ENCODE measurements at places on chromosomes 5 and 9.

- DNase-seq: no peak
Measured at GRCh38 chr9:94925751-94926430, 199.4 kb downstream of the AOPEP start.

- no peak for DNase-seq
Measured at GRCh38 chr5:59185757-59186385, 603.0 kb downstream of the RAB3C start.

GRCh38 chr5:166358127-166358830, 1933.2 kb upstream of the WWC1 start:
- DNase-seq: no peak

DNA sequence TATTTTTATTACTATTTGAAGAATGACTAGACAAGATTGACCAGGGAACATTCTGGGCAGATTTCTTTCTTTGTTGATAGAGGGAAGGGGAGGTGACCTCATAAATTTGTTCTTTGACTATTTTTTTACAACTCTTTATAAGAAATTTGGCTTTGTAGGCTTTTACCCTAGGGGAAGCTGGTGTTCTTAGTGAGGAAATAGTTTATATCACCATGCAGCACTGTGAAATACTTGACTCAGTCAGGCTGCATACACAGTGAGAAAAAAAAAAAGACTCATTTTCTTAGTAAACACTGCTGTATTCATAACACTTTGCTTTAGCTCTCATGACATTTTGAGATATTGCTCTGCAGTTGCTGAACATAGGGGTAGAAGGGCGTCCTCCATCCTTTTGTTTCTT, 336.6 kb upstream of the PIK3R1 start:
- no peak for DNase-seq

GRCh38 chr5:167720259-167720658, 571.2 kb upstream of the WWC1 start:
- DNase-seq: no peak

DNA sequence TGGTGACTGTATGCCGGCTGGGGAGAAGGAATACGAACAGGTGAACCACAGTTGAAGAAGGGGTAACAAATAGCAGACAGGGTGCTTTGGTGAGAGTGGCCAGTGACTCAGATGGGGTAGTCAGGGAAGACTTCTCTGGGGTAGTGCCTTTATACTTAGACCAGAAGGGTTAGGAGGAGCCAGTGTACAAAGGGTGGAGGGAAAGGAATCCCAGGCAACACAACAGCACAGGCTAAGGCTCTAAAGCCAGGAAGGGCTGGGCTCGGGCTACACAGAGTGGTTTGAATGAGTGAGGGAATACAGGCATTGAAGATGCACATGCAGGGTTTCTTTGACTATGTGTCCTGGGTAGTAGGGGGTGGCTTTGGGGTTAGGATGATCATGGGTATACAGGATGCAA, 70.6 kb upstream of the CXCL14 start:
- DNase-seq: no peak

- no peak for DNase-seq
Measured at GRCh38 chr5:33762859-33763258, 128.9 kb downstream of the ADAMTS12 start.

- no peak for DNase-seq
Measured at GRCh38 chr5:54964405-54964804, 21.0 kb downstream of the ESM1 start.

GRCh38 chr5:132054031-132054696, 6.3 kb upstream of the IL3 start:
- DNase-seq: no peak

DNA sequence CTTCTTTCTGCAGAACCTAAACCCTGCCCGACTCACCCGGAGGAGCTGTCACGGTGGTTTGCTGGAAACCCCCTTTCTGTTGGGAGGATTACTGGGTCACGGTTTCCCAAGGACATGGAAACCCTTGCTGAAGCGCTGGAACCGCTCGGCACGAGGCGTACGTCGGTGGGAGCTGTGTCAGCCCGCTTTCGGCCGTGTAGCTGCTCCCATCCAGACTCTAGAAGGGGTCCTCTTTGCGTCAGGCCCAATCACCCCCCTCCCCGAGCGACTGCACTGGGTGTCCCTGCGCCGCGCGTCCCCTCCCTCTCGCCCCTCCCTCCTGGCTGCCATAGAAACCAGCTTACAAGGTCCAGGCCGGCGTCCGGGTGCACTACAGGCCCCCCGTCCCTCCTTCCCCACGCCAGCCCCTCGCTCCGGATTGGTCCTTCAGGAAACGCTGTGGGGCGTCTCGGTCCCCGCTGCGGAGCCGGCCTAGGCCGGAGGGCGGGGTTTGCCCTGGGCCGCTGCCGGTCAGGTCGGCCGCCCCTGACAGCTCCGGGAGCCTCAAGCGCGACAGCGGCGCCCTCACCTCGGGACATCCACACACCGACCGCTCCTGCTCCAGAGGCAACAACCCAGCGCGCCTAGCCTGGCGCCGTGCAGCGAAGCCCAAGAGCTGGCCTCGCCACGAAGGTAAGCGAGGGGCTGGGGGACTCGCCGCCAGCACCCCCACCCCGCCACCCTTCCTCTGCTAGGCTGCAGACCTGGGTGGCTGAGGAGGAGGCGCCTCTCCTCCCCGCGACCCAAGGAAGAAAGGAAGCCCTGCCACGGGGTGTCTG, at the start of gene NIM1K:
NIM1K (plus strand) TSS at position 486 of the 818 bp plus-strand sequence. CDS start 53,551 bp downstream, outside the sequence.
- DNase-seq: no peak

GRCh38 chr5:98905857-98906688, 22.7 kb downstream of the CHD1 start:
- DNase-seq: no peak

- DNase-seq: no peak
Measured at GRCh38 chr5:120600639-120601038, 136.5 kb downstream of the PRR16 start.

DNA sequence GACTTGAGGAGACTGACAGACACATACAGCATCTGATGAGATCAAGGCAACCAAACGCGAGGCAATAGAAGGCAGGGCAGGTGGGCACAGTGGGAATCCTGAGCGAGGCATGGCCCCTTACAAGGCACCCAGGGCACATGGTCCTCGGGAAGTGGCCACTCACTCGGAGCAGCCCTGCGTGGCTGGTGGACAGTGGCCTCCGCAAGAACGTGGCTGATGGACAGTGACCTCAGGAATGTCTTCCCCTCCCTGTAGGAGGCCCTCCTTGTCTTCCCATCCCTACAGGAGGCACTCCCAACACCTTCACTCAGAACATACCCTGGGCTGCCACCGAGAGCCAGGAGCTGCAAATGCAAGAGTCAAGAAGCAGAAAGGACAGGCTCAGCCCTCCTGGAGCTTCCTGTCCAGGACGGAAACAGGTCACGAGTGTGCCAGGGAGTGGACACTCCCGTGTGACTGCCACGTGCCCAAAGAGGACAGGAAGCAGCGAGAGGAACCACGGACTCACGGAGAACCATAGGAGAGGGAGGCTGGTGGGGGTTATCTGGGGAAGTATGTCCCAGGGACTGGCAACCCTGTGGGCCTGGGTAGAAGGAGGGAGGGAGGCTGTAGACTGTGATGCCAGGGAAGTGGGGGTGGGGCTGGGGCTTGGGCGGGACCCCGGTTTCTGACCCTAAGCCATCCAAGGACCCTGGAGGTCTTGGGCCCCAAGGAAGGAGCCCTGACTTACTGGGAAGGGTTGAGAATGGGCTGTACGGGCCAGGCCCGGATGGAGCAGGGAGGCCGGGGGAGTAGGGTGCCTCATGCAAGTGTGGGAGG, 321.9 kb upstream of the IRX4 start:
- DNase-seq: no peak

DNA sequence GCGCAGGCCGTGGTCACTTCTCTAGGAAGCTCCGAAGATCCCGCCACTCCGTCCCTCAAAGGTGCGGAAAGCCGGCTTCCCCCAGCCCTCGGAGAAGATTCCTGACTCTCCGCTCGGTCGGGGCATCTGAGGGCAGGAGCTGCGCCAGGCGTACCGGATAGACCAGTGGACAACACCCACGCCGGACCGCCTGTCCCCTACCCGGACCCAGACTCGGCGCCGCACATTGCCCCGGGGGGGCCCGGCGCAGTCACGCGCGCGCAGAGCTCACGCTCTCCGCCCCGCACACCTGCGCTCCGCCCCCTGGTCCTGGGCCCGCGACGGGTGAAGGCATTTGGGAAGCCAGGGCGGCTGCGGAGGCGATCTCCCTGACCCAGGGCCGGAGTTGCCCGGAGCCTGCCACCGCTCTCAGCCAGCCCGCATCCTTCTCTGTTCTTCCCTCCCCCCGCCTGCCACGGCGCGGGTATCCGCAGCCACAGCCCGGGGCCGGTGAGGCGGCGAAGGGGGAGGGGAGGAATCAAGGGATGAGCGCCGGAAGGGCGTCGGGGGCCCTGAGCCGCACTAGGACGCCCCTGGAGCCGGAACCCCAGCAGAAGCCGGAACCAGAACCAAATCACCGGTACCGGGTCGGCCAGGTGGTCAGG, 448 bp downstream of the RELL2 start:
- DNase-seq: no peak

- DNase-seq: no peak
Measured at GRCh38 chr9:76592974-76593347, 134.0 kb downstream of the GCNT1 start.

DNA sequence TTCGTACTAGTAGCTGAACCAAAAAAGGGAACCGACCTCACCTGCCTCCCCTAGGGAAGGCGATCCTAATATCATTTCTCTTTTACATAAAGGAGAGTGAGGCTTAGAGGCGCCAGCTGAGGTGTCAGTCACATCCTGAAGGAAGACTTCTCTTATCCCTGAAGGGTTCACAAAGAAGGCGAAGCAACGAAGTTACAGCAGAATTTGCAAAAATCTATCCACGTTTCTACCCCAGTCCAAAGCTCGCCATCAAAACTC, 598 bp upstream of the KIAA1191 start:
- DNase-seq: no peak

- no peak for DNase-seq
Measured at GRCh38 chr5:120055858-120056257, 408.2 kb upstream of the PRR16 start.

GRCh38 chr5:65332591-65332990, 149.1 kb downstream of the ADAMTS6 start:
- DNase-seq: no peak

DNA sequence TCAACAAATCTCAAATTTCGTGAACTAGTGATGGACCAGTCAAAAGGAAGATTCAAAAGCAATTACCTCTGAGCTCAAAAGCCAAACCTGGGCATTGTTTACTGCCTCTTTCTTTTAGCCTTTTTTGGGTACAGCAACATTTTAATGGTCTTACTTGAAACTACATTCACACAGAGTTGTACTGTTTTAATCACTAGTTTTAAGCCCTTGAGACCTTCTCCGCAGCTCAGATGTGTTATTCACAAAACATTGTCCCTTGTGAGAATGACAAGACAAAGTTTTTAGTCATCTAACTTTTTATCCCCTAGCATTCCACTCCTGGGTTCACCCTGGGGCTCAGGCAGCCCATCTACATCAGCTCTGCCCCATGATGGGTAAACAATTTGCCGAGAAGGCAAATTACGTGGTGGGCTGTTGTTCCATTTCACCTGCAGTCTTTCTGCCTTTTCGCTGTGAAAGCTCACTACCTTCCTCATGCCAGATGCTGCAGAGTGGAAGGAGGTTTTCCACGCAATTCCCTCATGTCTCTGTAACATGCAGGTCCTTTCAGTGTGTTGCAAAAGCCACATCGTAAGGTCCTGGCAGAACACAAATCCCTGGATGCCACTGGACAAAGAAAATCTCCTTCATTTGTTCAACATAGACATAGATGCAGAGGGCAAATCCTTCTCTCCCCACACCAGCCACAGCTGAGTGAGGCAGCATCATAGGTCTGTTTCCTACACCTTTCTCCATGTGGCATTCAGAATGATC, 175.7 kb downstream of the EBF1 start:
- DNase-seq: no peak

- no peak for DNase-seq
Measured at GRCh38 chr5:169921949-169922348, 58.3 kb downstream of the INSYN2B start.

DNA sequence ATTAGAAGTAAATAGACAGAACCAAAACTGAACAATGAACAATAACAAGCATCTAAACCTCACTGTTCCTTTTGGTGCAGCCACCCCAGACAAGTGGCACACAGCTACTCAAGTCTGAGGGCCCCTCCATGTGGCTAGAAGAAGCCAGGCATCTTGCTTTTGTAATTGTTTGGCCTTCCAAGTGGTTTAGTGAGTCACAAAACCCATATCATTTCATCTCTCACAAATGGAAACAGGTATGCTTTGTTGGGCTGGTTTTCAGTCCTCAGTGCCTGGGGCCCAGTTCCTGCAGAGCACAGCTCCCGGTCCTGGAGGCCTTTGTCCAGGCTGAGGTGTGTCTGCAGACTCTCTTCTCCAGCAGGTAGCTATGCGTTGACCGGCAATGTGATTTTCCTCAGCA, 16.7 kb downstream of the PRLR start:
- no peak for DNase-seq

DNA sequence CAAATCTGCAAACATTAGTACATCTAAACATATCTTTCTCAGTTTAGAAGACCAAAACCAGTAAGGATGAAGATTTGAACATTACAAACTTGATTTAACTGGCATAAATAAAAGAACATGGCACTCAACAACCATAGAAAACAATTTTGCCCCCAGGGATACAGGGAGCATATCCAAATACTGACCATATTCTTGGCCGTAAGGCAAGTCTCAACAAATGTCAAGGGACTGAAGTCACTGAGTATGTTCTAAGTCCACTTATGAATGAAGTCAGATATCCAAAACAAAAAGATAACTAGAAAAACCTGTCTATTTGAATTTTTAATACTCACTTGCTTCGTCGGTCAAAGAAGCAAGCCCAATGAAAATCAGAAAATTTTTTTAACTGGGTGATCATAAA, 14.1 kb downstream of the FEM1C start:
- no peak for DNase-seq

DNA sequence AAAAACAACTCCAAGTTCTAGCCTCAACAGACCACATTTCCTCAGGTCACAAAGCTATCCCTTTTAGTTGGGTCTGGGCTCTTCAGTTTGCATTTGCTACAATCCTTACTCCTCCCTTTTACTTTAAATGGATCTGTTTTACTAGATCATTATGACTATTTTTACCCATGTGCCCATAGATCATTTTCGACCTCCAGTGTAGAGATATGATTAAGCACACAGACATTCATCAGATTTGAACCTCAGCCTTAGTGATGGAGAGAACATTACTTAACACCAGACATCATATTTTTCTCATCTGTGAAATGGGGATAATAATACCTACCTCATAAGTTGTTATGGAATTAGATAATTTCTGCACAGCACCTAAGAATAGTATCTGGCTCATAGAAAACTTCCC, 141.9 kb downstream of the NPR3 start:
- DNase-seq: no peak

GRCh38 chr9:2018162-2018643, 3.1 kb downstream of the SMARCA2 start:
- DNase-seq: no peak

All from cortex of kidney (tissue), 1 donor.